GM19239 (cell line): ENCODE measurements at places on chromosomes 7 and 10.

- DNase-seq = no peak
These were observed 35.4 kb downstream of the MALSU1 start for GRCh38 chr7:23334482-23335056.

DNA sequence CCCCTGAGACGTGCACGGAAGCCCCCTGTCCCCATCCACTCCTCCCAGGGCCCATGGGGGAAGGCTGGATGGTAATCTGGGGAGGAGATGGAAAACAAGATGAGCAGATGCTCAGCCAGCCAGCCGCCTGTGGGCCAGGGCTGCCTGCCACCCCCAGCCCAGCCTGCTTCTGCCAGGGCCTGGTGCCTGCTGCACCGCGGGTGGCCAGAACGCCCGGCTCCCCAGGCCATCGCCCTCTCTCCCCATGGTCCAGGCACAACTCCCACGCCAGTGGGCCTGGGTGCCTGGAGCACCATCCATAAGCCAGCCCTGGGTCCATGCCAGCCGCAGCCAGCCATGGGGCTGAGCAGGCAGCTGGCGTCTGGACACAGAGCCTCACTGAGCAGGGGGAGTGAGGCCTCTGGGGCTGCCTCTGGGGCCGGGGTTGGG, 57.2 kb upstream of the ELN start:
- DNase-seq = no peak

DNA sequence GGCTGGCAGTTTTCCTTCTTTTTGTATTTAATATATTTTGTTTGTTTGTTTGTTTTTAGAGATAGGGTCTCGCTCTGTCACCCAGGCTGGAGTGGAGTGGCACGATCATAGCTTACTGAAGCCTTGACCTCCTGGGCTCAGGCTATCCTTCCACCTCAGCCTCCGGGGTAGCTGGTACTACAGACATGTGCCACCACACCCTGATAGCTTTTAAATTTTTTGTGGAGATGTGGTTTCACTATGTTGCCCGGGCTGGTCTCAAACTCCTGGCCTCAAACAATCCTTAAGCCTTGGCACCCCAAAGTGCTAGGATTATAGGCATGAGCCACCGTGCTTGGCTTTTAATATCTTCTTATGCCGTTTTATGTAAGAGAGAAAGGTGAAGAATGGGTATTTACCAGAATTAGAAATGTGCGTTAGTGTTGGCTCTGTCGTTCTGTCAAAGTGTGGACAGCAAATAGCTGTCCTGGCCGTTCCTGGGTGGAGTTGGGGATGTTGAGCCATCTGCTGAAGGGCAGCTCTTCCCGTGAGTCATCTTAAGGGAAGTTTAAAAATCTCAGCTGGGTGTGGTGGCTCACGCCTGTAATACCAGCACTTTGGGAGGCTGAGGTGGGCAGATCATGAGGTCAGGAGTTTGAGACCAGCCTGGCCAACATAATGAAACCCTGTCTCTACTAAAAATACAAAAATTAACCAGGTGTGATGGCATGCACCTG, 14.8 kb downstream of the OGDH start:
- DNase-seq = no peak

GRCh38 chr7:40421433-40421832, 286.6 kb downstream of the SUGCT start:
- no peak for DNase-seq

GRCh38 chr10:58384095-58384494, 1.1 kb upstream of the TFAM start:
- DNase-seq = no peak

DNA sequence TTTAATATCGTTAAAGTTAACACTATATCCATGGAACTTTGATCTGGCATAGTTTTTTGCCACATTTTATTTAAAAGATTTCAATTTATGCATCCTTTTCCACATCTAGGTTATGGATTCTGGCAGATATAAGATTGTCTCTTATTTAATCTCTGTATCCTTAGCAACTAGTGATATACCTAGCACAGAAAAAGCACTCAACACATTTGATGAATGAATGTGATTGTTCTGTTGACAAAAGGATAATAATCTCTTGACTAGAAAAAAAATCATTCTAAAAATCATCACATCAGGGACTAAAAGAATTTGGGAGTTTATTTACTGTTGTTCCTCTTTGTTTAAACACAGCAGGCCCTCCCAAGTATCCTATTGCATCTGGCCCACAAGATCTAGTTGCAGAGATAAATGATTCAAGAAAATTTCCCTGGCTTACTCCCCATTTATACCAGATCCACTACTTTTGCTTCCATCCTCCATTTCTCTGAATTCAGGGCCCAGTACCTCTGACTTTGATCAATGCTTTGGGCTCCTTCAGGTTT, 84.0 kb upstream of the C1GALT1 start:
- DNase-seq = no peak

DNA sequence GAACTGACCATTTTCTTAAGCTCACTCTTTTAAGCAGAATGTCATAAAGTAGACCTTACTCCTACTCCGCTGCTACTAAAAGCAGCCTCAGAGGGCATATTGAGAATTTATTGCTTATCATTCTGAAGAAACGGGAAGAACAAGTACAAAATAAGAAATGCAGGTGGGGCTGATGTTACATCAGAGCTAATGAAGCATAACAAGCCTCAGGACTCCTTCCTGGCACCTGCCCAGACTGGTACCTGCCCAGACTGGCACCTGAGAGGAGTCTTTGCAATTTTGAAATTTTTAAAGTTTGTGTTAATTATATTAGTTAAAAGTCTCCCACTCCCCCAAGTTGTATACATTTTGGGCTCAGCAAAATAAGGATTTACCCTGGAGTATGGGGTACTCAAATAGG, 162.4 kb downstream of the SEMA3E start:
- no peak for DNase-seq

- DNase-seq = no peak
These were observed 138.1 kb downstream of the WDR11 start for GRCh38 chr10:120989279-120989678.

- DNase-seq = peak; percentile 71
These were observed 3.1 kb upstream of the CUX1 start for GRCh38 chr7:101814081-101814990.

GRCh38 chr7:96061009-96061408, 260.9 kb downstream of the SLC25A13 start:
- no peak for DNase-seq

GRCh38 chr10:72611783-72612182, 14.1 kb downstream of the MICU1 start:
- DNase-seq = no peak

DNA sequence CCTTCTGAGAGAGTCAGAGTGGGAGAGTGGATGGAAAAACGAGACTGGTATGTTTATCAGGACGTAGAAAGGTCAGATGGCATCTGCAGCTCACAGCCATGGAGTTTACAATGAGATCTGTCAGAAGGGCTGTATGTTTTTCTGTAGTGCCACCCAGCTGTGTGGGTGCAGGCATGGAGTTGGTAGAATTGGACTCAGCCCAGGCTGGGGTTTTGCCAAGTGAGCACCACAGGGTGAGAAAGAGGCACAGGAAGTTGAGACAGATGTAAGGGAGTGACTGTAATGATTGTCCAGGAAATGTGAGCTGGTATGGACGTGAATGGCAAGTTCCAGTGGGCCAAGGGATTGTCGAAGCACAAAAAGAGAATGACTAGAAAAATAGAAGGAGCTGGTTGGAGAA, 9.1 kb upstream of the ZYX start:
- no peak for DNase-seq

DNA sequence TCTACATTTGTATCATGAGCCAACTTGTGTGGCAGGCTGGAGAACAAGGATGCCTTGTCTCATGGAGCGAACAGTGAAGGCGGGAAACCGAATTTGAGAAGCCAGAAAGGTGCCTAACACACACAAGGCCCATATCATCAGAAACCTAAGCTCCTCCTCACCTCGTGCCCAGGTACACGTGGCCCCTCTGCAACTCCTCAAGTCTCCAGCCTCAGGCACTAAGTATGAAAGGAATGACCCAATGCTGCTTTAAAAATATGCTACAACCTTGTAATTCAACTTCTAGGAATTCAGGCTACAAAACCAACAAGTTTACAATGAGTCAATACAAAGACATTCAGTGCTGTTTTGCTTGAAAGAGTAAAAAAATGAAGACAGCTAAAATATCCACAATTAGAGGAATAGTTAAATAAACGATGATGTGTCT, 95.7 kb downstream of the CDK6 start:
- no peak for DNase-seq

GRCh38 chr10:96306516-96306915, 2.3 kb downstream of the DNTT start:
- DNase-seq = no peak

GRCh38 chr7:50939021-50939420, 156.3 kb upstream of the GRB10 start:
- no peak for DNase-seq

DNA sequence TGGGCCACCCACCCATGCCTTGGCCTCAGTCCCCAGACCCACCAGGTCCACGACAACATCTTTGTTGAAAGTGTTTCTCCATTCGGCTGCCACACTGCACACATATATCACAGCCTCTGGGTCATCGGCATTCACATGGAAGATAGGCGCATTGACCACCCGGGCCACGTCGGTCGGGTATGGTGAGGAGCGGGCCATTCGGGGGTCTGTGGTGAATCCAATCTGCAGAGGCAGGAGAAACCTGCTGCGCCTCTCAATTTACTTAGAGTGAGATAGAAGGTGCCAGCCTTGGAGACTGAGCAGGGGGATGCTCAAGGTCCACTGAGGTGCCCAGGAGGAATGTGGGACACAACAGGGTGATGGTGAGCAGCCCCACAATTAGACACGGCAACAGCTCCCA, 16.4 kb downstream of the OGDHL start:
- no peak for DNase-seq

GRCh38 chr7:84633-85020, 107.7 kb upstream of the FAM20C start:
- no peak for DNase-seq

DNA sequence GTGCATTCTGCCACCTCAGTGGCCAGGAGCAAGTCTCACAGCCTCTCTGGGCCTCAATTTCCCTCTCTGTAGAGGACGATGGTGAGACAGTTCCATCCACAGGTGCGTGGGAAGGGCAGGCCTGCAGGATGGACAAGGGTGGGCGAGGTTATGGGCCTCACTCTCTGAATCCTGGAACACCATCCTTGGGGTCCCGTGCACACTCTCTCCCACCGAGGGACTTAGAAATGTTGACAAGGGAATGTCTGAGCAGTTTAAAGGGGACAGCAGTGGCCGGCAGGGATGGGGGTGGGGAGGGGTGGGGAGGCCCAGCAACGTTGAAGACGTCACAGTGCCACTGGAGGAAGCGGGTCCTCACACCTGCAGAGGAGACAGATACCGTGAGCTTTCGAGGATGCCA, 111.5 kb downstream of the FOXL3 start:
- DNase-seq = no peak

GRCh38 chr10:37860494-37861190, 3.2 kb upstream of the ZNF248 start:
- DNase-seq = no peak

DNA sequence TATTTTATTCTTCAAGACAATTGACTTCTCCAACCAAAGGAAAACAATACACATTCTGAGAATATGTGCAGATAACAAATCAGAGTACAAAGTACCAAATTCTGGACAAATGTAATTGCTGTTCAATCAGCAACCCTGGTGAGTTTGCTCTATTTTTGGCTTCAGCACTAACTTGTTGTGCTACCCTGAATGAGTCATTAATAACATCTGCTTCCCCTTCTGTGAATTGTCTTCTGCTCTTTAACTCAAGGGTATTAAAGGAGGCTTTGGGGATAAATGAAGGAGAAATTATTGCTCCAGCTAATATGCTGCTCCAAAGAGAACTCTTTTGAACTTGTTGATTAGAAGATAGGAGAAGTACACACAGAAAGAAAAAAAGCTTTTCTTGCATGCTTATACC, 459.3 kb downstream of the HTR7 start:
- DNase-seq = no peak

- DNase-seq = no peak
These were observed 65.6 kb downstream of the NOD1 start for GRCh38 chr7:30412782-30413504.

DNA sequence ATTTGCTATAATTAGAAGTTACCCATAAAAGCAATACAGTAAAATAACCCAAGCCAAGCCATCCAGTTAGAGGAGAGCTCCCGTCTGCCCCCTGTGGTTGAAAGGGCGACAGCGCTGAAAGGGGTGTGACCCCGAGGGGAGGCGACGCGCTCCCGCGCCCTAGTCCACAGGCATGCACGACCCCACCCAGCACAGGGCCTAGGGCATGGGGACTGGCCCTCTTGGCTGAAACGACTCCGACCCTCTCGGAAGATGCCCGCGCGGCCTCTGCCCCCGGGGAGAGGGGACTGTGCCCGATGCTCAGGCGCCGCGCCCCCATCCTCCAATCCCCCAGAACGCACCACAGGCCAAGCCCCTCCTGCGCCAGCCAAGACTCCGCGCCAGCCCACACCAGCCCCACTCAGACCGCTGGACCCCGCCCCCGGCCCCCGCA, 64.0 kb downstream of the CSGALNACT2 start:
- DNase-seq = peak; percentile 73

DNA sequence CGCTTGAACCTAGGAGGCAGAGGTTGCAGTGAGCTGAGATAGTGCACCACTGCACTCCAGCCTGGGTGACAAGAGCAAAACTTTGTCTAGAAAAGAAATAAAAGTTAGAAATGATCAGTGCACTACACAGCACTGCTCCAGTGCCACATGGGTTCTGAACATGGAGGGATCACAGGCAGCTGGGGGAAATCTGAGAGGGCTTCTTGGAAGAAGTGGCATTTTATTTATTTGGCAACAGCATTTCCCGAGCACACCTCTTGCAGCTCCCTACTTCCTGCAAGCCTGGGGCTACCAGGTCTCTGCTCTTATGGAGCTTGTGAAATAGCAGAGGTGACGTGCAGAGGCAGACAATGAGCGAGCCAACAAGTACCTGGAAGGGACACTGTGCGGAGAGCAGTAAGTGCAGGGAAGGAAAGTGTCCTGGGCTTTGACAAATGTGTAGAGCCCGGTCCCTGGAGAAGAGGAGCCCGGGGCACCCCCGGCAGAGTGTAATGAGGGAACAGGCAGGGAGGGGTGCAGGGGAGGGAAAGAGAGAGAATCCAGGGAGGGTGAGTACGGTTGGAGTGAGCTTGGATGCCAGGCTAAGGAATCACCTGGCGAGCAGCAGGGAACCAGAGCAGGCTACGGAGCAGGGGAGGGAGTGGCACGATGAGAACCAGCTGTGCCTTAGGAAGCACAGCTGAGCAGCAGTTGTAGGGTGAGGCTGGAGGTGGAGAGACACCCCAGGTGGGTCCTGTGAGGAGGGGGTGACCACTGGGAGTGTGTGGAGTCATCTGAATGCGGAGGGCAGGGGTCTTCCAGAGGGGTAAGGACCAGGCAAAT, 104.6 kb upstream of the CTBP2 start:
- DNase-seq = no peak

GRCh38 chr10:1454428-1454827, 282.9 kb downstream of the ADARB2 start:
- peak; percentile 76 for DNase-seq
